Vagina (tissue), 2 donors: ENCODE measurements at places on chromosomes 1 and 21.

GRCh38 chr1:32411261-32411660 lies 17.0 kb upstream of the BSDC1 start:
- no peak overlapping the region for H3K4me3 ChIP-seq
- H3K4me1 ChIP-seq, result no peaks in the 10 kb centered on the region
- H3K27me3 ChIP-seq, result no peaks in the 10 kb centered on the region
- no peak for DNase-seq

- H3K4me3 ChIP-seq, result no peak overlapping the region
- no peaks in the 10 kb centered on the region for H3K36me3 ChIP-seq
- no peak for DNase-seq
- peaks cover 11% of the 10 kb centered on the region for H3K4me1 ChIP-seq
Observed at GRCh38 chr1:219660666-219661463, 48.0 kb upstream of the ZC3H11B start.

GRCh38 chr1:63590166-63590560 lies 3.0 kb upstream of the PGM1 start:
- no peak overlapping the region for H3K4me3 ChIP-seq
- no peak for DNase-seq
- no peaks in the 10 kb centered on the region for H3K27me3 ChIP-seq
- H3K27ac ChIP-seq, result no peak overlapping the region
- H3K4me1 ChIP-seq, result peaks cover 9% of the 10 kb centered on the region
- no peaks in the 10 kb centered on the region for H3K36me3 ChIP-seq

- no peak overlapping the region for H3K4me3 ChIP-seq
- no peaks in the 10 kb centered on the region for H3K36me3 ChIP-seq
- no peak for DNase-seq
- H3K4me1 ChIP-seq, result no peaks in the 10 kb centered on the region
- H3K27ac ChIP-seq, result no peak overlapping the region
Observed at GRCh38 chr1:230335861-230336522, 90.1 kb downstream of the PGBD5 start.

- no peaks in the 10 kb centered on the region for H3K4me1 ChIP-seq
- no peaks in the 10 kb centered on the region for H3K36me3 ChIP-seq
- DNase-seq, result no peak
- H3K4me3 ChIP-seq, result no peak overlapping the region
- no peak overlapping the region for H3K27ac ChIP-seq
- H3K27me3 ChIP-seq, result no peaks in the 10 kb centered on the region
Observed at GRCh38 chr1:36531833-36532232, 49.1 kb upstream of the CSF3R start.

DNA sequence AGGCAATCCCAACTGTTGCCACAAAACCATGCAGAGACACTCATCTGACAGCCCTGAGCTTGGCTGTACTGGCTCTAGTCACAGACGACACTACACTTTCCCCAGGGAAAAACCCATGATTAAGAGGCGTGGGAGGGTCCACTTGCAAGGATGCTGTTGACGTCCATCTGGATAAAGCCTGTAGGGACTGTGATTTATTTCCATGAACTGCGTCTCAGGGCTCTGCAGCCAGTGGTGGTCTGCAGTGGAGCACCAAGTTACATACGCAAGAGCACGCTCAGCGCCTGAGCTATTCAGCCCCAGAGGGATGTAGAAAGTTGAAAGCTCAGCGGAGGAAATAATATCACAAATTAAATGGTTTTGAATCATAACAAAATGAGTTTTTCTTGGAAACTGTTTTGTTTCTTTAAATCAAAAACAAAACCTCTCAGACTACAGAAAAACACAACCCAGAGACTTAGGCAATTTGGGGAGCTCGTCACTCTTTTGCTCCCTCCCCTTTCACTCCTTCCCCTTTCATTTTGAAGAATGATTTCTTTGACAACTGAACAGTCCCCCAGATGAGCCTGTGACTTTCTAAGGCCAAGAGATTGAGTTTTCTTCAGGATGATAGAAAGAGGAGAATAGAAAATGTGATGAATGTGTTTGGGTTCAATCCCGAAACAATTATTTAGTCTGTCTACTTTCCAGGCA lies 71.2 kb downstream of the NGF start:
- no peaks in the 10 kb centered on the region for H3K36me3 ChIP-seq
- H3K27ac ChIP-seq, result no peak overlapping the region
- H3K27me3 ChIP-seq, result no peaks in the 10 kb centered on the region
- DNase-seq, result no peak

GRCh38 chr1:222876182-222876581 lies 61.3 kb downstream of the DISP1 start:
- H3K27ac ChIP-seq, result no peak overlapping the region
- no peaks in the 10 kb centered on the region for H3K27me3 ChIP-seq
- DNase-seq, result no peak
- H3K4me1 ChIP-seq, result no peaks in the 10 kb centered on the region
- no peak overlapping the region for H3K4me3 ChIP-seq
- H3K36me3 ChIP-seq, result no peaks in the 10 kb centered on the region

GRCh38 chr1:19087017-19087736 lies 122.9 kb downstream of the UBR4 start:
- no peaks in the 10 kb centered on the region for H3K27me3 ChIP-seq
- DNase-seq, result no peak
- peaks cover 85% of the 10 kb centered on the region for H3K36me3 ChIP-seq
- peaks cover 24% of the 10 kb centered on the region for H3K4me1 ChIP-seq
- H3K27ac ChIP-seq, result peak overlapping the region; percentile 27

- no peak for DNase-seq
- no peaks in the 10 kb centered on the region for H3K27me3 ChIP-seq
- peaks cover 71% of the 10 kb centered on the region for H3K4me1 ChIP-seq
- H3K4me3 ChIP-seq, result no peak overlapping the region
- H3K36me3 ChIP-seq, result no peaks in the 10 kb centered on the region
- H3K27ac ChIP-seq, result peak overlapping the region; percentile 57
Observed at GRCh38 chr1:19353596-19353995, 41.5 kb downstream of the SLC66A1 start.

DNA sequence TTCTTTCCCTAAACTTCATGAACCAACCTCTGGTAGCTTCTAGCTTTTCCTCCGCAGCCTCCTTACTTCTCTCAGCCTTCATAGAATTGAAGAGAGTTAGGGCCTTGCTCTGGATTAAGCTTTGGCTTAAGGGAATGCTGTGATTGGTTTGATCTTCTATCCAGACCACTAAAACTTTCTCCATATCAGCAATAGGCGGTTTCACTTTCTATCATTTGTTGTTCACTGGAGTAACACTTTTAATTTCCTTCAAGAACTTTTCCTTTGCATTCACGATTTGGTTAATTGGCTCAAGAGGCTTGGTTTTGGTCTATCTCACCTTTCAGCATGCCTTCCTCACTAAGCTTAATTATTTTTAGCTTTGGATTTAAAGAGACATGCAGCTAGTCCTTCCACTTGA lies 5.1 kb downstream of the URB2 start:
- no peak overlapping the region for H3K27ac ChIP-seq
- H3K4me1 ChIP-seq, result peaks cover 15% of the 10 kb centered on the region
- no peak for DNase-seq
- H3K27me3 ChIP-seq, result no peaks in the 10 kb centered on the region

DNA sequence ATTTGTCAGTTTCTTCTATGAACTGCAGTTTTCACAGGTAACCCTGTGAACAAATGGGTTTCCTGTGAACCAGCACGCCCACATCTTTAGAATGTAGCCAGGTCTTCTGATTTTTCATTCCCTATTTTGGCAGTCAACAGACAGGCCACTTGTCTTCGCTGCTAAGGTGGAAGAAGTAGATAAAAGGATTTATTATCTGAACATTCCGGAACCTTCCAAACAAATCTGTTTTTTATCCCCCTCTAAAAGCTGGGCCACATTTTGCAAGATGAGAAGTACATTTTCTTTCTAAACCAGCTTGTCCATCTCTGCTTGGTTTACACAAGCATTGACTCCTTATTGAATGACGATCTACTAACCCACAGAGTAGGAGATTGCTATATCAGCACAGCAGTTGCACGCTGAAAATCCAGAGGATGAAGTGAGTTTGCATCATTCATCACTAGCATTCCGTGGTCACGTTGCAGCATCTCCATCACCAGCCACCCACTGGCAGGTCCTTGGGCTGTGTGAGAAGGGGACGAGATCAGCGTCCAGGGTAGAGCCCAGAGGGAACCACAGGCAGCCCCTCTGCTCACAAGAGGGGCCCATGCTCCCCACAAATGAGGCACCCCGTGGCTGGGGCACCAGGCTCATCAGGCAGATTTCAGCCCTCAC lies 83.5 kb downstream of the TOMM20 start:
- H3K4me3 ChIP-seq, result no peak overlapping the region
- H3K27ac ChIP-seq, result no peak overlapping the region
- H3K36me3 ChIP-seq, result no peaks in the 10 kb centered on the region
- H3K27me3 ChIP-seq, result no peaks in the 10 kb centered on the region
- H3K4me1 ChIP-seq, result peaks cover 22% of the 10 kb centered on the region
